ENCODE measurements at places on chromosomes 1 and 21. TPM values are rescaled to one million over a fixed set of nuclear protein-coding genes. Genes with fewer than 3 reads are reported as not detected.

SLC45A3 gene
- 0.19 TPM for total RNA-seq

DPT gene
- not detected for total RNA-seq

DNM3 gene
- total RNA-seq = 2.7 TPM

SLAMF9 gene
- total RNA-seq = not detected

C1orf94 gene
- total RNA-seq = not detected

GBP6 gene
- 0.17 TPM for total RNA-seq

DNA sequence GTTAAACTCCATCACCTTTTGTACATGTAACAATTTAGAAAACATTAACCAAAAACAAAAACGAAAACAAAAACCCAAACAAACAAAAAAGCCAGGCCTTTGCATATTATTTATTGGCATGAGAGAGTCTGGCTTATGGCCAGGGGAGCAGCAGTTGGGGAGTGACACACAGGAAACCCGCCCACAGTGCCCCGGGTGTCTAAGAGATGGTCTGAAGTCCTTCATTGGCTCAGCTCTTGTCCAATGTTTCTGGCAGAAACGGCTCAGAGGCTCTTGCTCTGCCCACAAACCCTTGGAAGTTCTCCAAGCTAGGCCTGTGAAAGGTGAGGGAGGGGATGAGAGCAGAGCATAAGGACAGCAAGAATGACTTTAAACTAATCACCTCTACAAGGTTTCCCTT, 131.5 kb downstream of the CNIH3 start:
- H3K36me3 ChIP-seq = no peaks in the 10 kb centered on the region
- no peaks in the 10 kb centered on the region for H3K27me3 ChIP-seq
- no peak overlapping the region for H3K4me3 ChIP-seq
- DNase-seq = no peak

- no peak overlapping the region for H3K4me3 ChIP-seq
- H3K36me3 ChIP-seq = no peaks in the 10 kb centered on the region
- DNase-seq = no peak
- H3K4me1 ChIP-seq = no peaks in the 10 kb centered on the region
- H3K27ac ChIP-seq = no peak overlapping the region
Observed at GRCh38 chr1:183824291-183824690, 19.4 kb downstream of the RGL1 start.

GRCh38 chr21:39061766-39062165, 121.5 kb downstream of the PSMG1 start:
- no peak for DNase-seq

DNA sequence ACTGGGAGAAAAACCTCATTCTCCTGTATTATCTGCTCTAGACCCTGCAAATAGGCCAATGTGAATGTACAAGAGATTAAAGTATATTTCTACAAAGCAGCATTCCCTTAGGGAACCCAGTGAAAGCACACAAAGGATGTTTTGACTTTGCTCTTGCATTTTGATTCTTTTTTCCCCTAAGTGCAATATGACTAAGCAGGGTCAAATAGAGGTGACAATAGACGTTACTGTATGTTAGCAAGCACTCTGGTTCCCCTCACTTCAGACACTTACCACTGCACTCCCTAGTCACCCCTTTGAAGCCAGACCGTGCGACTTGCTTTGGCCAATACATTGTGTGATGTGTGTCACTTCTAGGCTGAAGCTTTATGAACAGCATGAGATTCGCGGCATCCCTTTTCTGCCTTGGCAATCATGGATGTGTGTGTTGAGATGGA, 209.7 kb downstream of the RHOU start:
- no peak overlapping the region for H3K4me3 ChIP-seq
- no peaks in the 10 kb centered on the region for H3K27me3 ChIP-seq
- no peak overlapping the region for H3K27ac ChIP-seq
- H3K36me3 ChIP-seq = no peaks in the 10 kb centered on the region

- H3K27ac ChIP-seq = no peak overlapping the region
- no peak overlapping the region for H3K4me3 ChIP-seq
- H3K27me3 ChIP-seq = no peaks in the 10 kb centered on the region
- no peaks in the 10 kb centered on the region for H3K4me1 ChIP-seq
- H3K36me3 ChIP-seq = no peaks in the 10 kb centered on the region
- DNase-seq = no peak
Observed at GRCh38 chr1:109975718-109976117, 8.8 kb upstream of the AHCYL1 start.

DNA sequence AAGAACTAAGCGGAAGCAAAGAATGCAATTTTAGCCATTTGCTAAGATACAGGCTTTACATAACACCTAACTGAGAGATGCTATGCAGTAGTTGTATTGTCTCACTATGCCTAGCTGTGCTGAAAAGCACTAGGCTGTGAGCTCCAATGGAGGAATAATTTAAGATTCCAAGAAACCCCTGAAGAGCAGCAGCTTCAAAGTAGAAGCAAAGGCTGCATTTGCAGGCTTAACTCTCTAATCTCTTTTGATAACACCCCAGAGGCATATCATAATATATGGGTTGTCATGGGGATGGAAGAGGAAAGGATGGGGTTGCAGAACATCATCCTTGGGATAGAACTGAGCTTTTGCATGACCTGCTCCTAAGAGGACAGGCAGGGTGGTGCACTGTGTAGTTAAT, 102.0 kb downstream of the ERG start:
- no peak overlapping the region for H3K4me3 ChIP-seq
- H3K36me3 ChIP-seq = no peaks in the 10 kb centered on the region
- H3K27ac ChIP-seq = no peak overlapping the region
- H3K4me1 ChIP-seq = no peaks in the 10 kb centered on the region

- DNase-seq = no peak
- no peaks in the 10 kb centered on the region for H3K27me3 ChIP-seq
- H3K4me3 ChIP-seq = no peak overlapping the region
- no peaks in the 10 kb centered on the region for H3K4me1 ChIP-seq
- H3K36me3 ChIP-seq = no peaks in the 10 kb centered on the region
Observed at GRCh38 chr1:179168536-179168935, 60.9 kb downstream of the ABL2 start.

DNA sequence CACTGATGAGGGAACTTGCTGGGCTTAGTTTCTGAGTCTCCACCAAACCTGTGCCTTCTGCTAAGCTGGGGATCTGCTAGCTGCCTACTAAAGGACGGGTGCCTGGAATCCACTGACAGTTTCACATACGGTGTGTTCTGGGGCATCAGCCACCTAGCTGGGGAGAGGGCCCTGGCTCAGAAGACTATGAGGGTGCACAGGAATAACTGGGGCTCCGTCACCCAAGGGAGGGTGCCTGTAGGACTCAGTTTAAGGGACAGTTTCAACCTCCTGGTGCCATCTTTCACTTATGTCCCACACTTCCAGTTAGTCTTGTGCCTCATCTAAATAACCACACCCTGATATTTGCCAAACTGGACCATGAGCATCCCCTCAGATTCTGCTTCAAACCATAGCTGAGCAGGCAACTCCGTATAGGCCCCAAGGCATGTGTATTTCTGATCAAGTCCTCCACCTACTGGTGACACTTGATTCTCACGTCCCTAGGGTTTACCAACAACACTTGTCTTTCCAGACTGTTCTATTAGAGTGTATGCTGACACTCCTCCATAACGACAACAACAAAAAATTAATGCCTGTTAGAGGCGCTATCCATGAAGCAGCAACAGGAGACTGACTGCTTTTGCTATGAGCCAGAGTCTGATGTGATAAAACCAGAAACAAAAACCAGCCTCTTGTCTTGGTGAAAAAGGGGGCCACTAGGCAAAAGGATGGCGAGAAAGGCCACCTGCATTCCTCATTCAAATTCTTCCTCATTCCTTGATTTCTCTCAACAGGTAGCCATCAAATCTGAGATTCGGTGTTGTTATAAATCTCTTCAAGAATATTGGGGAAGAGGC, 55.0 kb upstream of the PAXBP1 start:
- H3K4me1 ChIP-seq = no peaks in the 10 kb centered on the region
- H3K27me3 ChIP-seq = no peaks in the 10 kb centered on the region
- peak; percentile 38 for DNase-seq
- no peak overlapping the region for H3K27ac ChIP-seq
- H3K36me3 ChIP-seq = no peaks in the 10 kb centered on the region
- H3K4me3 ChIP-seq = no peak overlapping the region

GRCh38 chr1:92126088-92126487, 45.9 kb downstream of the BTBD8 start:
- H3K4me1 ChIP-seq = no peaks in the 10 kb centered on the region
- H3K36me3 ChIP-seq = no peaks in the 10 kb centered on the region
- H3K27me3 ChIP-seq = no peaks in the 10 kb centered on the region
- H3K27ac ChIP-seq = no peak overlapping the region
- H3K4me3 ChIP-seq = no peak overlapping the region
- no peak for DNase-seq

GRCh38 chr1:53639251-53639763, 99.7 kb downstream of the GLIS1 start:
- no peak overlapping the region for H3K4me3 ChIP-seq
- no peaks in the 10 kb centered on the region for H3K4me1 ChIP-seq
- no peak for DNase-seq
- no peaks in the 10 kb centered on the region for H3K36me3 ChIP-seq
- H3K27me3 ChIP-seq = no peaks in the 10 kb centered on the region

Measured in CD4-positive, alpha-beta memory T cell (primary cell).